ENCODE measurements at places on chromosomes 4 and X.
A peak's percentile ranks its signal among the peaks of the same experiment; 100 is the strongest.

- no peaks in the 10 kb centered on the region for H3K36me3 ChIP-seq
- no peak overlapping the region for H3K27ac ChIP-seq
- no peak overlapping the region for H3K4me3 ChIP-seq
- no peaks in the 10 kb centered on the region for H3K27me3 ChIP-seq
- no peaks in the 10 kb centered on the region for H3K4me1 ChIP-seq
Observed at GRCh38 chr4:177250056-177250696, 59.5 kb upstream of the NEIL3 start.

GRCh38 chr4:170464614-170465197, 374.9 kb upstream of the AADAT start:
- H3K4me1 ChIP-seq: no peaks in the 10 kb centered on the region
- H3K36me3 ChIP-seq: no peaks in the 10 kb centered on the region
- H3K27me3 ChIP-seq: no peaks in the 10 kb centered on the region
- DNase-seq: no peak

GRCh38 chr4:113292371-113293042, 243.1 kb downstream of the ANK2 start:
- H3K4me1 ChIP-seq: peaks cover 69% of the 10 kb centered on the region
- DNase-seq: peak; percentile 92
- no peaks in the 10 kb centered on the region for H3K27me3 ChIP-seq
- H3K4me3 ChIP-seq: peak overlapping the region; percentile 27
- H3K36me3 ChIP-seq: peaks cover 5% of the 10 kb centered on the region

DNA sequence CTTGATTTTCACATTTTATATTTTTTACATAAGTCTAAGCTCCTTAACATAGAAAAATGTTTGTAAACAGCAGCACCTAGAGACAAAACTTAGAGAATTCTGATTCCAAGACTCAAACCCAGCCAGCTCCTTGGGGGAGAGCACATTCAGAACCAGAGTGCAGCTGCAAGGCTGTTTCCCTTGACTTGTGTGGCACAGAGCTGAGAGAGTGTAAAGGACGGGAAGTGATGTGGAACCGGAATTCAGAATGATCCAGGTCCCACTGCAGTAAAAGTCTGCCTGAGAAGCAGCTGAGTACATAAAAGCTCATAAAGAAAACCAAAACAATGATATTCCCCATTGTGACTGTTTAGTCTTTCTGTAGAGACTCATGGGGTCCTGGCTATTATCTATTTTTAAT, 713.8 kb downstream of the RAB28 start:
- DNase-seq: no peak
- no peaks in the 10 kb centered on the region for H3K27me3 ChIP-seq
- no peak overlapping the region for H3K27ac ChIP-seq

DNA sequence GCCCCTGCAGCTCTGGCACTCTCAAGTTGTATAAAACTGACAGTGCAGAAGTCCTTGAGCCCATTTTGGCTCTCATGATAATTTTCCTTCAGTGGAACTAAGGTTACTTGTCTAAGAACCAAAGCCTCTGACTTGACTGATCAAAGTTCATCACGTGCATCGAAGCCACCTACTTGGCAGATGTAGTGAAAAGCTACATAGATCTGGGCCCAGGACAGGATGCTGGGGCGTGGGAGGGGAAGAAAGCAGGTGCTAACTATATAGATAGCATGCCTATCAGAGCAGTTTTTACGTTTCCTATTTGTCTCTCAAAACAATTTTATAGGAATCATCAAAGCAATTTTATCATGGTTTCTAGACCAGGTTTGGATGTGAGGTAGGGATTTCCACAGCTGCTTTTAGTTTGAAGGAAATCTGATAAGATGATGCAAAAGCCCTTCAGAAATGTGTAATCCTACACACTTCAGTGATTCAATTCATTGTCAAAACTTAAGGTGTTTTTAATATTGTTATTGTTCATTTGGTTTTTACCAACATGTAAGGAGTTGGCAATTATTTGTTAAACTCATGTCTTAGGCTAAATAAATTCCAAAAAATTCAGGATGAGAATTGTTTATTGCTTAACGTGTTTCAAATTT, 1.2 kb upstream of the CD40LG start:
- no peaks in the 10 kb centered on the region for H3K36me3 ChIP-seq
- DNase-seq: no peak
- H3K4me3 ChIP-seq: no peak overlapping the region
- no peaks in the 10 kb centered on the region for H3K27me3 ChIP-seq
- H3K4me1 ChIP-seq: peaks cover 23% of the 10 kb centered on the region

- no peaks in the 10 kb centered on the region for H3K36me3 ChIP-seq
- no peak overlapping the region for H3K4me3 ChIP-seq
- H3K27me3 ChIP-seq: peaks cover 87% of the 10 kb centered on the region
- DNase-seq: no peak
- H3K4me1 ChIP-seq: peaks cover 2% of the 10 kb centered on the region
Observed at GRCh38 chr4:41853973-41854372, 81.3 kb upstream of the TMEM33 start.

DNA sequence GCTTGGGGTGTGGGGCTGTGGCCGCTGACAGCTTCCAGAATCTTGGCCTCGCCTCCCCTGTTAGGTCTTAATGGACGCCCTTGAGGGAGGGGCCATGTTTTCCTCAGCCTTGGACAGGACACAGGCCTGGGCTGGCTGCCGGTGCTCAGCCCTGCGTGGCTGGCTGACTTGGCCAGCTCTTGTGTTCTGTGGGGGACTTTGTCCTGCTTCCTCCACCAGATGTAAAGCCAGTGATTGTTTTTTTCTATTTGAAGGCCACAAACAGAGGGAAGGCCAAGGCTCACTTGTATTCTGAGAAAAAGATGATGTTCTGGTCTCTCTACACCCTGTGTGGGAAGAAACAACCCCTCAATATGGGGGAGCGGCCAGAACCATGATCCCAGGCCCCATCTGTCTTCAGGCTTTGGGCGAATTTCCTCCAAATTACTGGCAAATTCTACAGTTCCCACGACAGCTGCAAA, 71.3 kb downstream of the HTRA3 start:
- no peak for DNase-seq
- no peak overlapping the region for H3K4me3 ChIP-seq

GRCh38 chrX:20116087-20116576, 575 bp downstream of the MAP7D2 start:
- peak overlapping the region; percentile 42 for H3K4me3 ChIP-seq
- peaks cover 46% of the 10 kb centered on the region for H3K27me3 ChIP-seq
- H3K36me3 ChIP-seq: no peaks in the 10 kb centered on the region
- H3K4me1 ChIP-seq: no peaks in the 10 kb centered on the region
- peak; percentile 38 for DNase-seq

DNA sequence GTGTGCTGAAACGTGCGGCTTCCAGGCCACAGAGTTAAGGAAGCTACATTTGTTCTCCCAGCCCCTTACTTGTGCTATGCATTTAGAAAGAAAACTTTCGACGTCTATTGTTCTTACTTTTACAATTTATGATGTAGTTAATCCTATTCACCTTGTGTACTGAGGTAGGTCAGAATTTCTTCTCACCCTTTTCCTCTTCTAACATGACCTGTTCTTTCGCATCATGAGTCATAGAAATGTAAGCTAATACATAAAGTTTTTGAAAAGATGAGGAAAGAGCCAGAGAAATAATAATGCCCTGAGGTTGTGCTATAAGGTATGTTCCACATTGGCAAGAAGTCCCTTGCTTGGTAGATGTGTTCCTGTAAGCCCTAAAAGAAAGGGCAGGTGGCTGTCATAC, 298.3 kb downstream of the TRIML1 start:
- no peak overlapping the region for H3K27ac ChIP-seq
- no peak for DNase-seq
- H3K36me3 ChIP-seq: no peaks in the 10 kb centered on the region
- no peaks in the 10 kb centered on the region for H3K27me3 ChIP-seq
